ENCODE measurements at places on chromosomes 6 and 20.

DNA sequence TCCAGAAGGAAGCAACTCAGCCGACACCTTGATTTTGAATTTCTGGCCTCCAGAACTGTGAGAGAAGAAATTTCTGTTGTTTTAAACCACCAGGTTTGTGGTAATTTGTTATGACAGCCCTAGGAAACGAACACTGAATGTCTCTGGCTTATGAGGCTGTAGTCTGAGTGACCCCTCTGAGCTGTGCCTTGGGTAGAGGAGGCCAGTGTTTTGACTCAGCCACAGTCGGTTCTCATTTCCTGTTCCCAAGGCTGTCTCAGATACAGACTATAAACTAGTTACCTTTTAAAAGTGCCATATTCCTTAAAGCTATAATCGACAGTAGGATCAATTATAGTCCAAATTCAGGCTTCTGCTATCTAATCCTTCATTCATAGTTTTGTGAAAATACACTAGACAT, 391.2 kb upstream of the MAP3K7 start:
- DNase-seq, result no peak

DNA sequence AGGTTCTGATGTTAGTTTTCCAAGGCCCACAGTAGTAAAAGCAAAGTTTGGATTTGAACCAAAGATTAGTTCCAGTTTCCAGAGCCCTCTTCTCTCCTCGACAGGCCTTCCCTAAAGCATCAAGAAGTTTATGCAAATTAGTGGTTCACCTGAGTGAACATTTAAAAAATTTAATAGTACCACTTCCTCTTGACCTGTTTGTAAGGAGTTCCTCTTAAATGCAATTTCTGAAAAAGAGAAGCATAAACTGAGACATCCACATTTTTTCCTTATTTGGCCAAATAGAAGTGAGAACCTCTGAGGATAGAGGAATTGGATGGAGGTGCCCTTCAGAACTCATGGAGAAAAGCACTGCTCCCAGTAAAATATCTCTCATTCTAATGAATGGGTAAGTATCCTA, 1.2 kb upstream of the DSE start:
- DNase-seq, result no peak

GRCh38 chr6:32815115-32815514, 1.7 kb downstream of the HLA-DOB start:
- no peak for DNase-seq

GRCh38 chr20:29878777-29879442, 1378.6 kb upstream of the DEFB115 start:
- DNase-seq, result no peak

DNA sequence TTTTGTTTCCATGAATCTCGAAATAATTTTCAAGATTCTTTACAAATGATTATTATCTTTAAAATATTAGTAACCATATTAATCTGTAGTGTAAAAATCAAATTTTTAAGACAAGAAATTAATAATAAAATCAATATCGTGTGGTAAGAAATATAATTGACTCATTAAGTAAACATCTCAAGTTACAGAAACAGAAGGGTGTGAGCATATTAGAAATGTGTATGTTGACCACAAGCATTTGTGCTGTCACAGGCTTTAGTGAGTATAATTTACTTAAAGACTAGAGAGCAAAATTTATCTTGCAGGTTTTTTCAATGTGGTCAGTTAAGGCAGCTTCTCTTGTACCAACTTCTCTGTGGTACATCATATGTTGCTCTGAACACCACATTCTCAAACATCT, 566.5 kb upstream of the IRAK1BP1 start:
- DNase-seq, result no peak

- no peak for DNase-seq
These were observed 96.5 kb downstream of the ERMARD start for GRCh38 chr6:169847901-169848311.

GRCh38 chr6:158816329-158816728, 2.8 kb downstream of the EZR start:
- no peak for DNase-seq

- DNase-seq, result no peak
These were observed 2.6 kb downstream of the EPHA7 start for GRCh38 chr6:93416571-93417420.

DNA sequence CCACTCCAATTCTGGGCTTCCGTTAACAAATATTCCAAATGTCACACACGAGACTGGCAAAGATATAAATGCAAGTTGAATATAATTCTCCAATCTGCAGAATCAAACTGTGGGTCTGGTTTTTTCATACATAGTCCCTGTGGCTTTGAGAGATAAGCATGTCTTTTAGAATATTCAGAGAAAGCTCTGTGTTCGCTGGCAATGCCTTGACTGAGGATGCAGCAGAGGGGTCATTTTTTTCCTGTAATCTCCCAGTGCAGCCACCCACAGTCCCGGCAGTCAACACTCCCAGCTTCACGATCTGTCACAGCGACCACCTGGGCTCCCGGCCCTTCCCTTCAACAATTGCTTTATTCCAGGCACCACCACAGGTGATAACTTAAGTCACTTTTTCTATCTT, 30.5 kb downstream of the MUC22 start:
- DNase-seq, result no peak

DNA sequence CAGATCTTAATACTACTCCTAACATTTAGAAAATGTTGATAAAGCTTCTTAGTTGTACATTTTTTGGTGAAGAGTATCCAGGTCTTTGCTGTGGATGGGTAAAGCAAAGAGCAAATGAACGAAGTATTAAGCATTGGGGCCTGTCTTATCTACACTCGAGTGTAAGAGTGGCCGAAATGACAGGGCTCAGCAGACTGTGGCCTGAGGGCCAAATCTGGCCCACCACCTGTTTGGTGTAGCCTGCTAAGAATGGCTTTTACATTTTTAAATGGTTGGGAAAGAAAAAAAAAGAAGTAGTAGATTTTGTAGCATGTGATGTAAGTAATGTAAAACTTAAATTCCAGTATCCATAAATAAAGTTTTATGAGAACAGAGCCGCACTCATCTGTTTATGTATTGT, 19.4 kb upstream of the MAPK13 start:
- no peak for DNase-seq

DNA sequence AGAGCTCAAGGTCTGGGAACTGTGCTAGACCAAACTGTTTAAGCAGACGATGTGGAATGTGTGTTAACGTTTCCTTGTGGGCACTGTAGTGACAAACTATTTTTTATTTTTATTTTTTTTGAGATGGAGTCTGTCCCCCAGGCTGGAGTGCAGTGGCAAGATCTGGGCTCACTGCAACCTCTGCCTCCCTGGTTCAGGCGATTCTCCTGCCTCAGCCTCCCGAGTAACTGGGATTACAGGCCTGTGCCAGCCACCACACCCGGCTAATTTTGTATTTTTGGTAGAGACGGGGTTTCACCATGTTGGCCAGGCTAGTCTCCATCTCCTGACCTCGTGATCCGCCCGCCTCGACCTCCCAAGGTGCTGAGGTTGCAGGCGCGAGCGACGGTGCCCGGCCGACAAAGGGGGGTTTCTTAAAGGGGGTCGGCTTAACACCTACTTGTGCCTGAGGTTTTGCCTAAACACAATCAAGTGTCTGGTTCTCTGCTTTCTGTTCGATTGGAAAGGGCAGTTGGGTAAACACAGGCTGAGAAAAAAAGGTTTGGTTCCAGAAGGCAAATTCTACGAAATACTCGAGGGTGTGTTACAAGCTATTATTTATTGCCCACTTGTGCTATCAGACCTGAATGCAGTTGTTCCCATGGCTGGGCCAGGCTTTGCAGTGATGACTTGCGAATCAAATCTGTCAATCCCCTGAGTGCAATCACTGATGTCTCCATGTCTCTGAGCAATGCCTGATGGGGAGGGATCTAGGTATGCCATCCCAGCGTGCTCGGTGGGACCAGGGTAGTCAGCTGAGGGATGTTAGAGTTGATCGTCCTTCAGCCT, 1.3 kb downstream of the NOP56 start:
- DNase-seq, result no peak

- peak; percentile 20 for DNase-seq
These were observed 24.6 kb downstream of the HBS1L start for GRCh38 chr6:135030056-135030473.

- DNase-seq, result no peak
These were observed 45.5 kb downstream of the MYLK4 start for GRCh38 chr6:2705256-2705655.

DNA sequence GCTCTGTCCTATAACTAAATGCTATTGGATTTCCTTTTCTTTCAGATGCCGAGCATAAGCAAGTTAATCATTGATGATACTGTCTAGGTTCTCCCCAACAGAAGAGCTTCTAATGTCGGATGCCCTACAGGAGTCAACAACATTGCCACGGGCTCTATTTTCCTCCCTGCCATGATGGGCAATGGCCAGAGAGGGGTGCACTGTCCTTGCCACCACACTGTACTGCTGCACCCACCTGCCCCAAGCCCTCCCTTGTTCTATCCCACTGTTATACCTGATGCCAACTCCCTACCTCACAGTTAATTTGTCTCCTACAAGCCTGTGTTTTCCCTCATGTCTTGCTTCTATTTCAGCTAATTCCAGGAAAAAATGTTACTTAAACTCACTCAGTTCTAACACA, 773.6 kb upstream of the CHD6 start:
- no peak for DNase-seq

GRCh38 chr20:37179683-37180524, 556 bp upstream of the MROH8 start:
- no peak for DNase-seq

DNA sequence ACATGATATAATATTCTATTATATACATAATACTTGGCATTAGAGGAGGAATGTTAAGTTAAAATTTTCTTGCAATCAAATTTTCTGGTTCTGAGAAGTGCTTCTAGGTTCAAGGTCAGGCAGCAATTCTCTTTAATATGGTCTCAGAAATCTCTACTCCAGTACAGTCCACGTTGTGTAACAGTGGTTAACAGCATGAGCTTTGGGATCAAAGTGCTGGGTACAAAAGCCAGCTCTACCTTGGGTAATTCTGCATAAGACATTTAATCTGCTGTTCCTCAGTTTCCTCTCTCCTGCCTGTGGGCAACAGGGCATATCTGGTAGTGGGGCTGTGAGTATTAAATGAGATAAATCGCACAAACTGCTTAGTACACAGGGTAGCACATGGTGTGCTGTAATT, 437.8 kb downstream of the CDC5L start:
- no peak for DNase-seq

GRCh38 chr6:13076575-13076974, 251.8 kb downstream of the TBC1D7 start:
- DNase-seq, result no peak

DNA sequence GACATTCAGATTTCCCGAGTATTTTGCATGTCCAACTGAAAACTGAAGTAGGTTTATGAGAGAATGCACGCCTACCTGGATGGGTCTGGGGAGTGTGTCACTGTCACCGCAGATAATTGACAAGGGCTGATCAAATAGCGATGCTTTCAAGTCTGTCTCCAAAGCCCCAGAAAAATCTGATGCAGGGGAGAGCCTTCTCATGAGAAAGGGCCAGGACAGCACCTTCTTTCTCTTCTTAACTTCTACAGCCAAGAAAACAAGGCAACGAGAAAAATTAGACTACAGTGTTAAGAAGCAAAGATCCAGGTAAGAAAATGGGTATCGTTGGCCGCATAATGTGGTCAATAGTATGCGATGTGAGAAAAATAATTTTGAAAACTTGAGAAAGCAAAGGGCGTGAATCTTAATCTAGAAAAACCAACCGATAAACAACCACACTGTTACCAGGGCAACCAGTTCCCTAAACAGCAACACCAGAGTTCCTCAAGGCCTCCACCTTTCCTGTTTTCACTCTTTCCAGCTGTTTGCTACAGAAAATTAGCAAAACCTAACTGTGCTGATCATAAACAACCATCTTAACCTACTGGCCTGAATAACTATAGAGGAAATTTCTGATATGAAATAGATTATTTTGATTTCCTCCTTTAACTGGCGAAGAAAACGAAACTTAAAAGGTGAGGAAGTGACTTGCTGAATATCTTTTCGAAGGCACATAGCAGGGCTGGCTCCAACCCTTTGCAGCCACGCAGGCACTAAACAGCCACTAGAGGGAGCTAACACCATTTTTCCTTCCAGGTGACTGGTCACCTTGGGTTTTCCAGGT, 2.6 kb downstream of the TAGAP start:
- DNase-seq, result peak; percentile 71

DNA sequence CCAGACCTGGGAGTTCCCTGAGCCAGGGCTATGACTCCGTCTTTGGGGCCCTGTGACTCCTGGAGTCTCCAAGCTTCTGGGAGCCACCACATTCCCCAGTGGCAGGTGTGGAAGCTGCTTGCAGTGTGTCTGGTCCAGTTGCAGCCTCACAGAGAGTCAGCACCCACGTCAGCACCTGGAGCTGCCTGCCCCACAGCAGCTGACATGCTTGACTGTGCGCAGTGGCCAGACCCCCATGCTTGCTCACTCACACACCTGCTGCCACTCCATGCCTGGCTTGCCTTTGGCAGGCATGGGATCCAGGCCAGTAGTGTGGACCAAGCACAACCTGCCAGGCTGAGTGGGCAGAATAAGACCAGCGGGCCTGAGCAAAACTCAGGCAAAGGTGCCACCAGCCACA, 31.0 kb upstream of the ASIP start:
- DNase-seq, result no peak

- DNase-seq, result no peak
These were observed 5.2 kb upstream of the MRAP2 start for GRCh38 chr6:84028350-84028749.

DNA sequence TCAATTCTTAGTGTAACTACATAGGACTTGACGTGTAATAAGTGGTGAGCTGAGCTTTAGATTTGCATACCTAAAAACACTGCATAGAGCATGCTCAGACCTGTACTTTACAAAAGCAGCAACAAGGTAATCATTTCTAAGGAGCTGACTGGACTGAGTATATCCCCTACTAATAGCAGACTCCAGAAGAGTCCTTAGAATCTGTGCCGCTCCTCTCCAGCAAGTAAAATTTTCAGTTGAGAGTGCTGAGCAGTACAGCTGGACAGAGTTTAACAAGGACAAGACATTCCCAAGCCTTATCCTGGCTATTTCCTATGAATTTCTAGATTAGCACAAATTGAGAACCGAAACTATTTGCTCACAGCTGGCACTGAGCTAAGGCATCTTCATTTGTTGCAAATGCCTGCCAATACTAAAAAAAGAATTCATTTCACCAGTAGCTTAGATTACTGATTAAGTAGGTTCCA, 26.1 kb upstream of the KLHL31 start:
- DNase-seq, result no peak

DNA sequence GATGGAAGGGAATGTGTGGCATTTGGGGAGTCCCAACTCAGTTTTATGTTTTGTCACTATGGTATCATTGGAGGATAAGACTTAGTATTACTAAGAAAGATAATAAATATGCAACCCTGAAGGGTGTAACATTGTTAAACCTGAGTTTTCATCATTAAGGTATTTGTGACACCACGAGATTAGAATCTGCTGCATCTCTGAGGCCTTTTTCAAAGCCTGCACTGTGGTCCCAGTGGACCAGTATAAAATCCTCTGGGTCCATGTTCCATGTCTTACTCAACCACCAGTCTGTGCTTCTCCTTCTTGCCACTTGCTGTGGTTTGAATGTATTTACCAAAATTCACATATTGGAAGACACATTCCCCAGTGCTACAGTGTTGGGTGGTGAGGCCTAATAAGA, 130.6 kb downstream of the TBX18 start:
- no peak for DNase-seq

DNA sequence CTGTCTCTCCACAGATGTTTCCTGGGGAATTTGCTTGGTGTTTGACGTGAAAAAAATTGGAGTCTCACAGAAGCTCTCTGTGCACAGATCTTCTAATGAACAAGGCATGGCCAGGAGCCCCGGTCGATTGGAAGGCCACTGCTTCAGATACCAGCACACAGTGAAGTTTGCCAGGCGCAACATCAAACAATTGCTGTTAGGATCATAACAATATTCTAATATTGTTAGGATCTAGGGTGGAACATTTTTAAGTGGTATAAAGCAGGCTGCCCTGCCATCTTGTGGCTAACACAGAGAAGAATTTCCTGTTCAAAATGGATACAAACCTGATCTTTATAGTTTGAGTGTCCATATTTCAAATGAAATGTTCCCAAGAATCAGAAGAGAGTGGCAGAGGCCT, 64.1 kb downstream of the C6orf118 start:
- DNase-seq, result no peak

Measured in activated CD4-positive, alpha-beta T cell treated with anti-CD3 and anti-CD28 coated beads for 4 hours (primary cell).